ENCODE measurements at places on chromosomes 13 and 19.
A peak's percentile ranks its signal among the peaks of the same experiment; 100 is the strongest.

- DNase-seq = peak; percentile 73
Observed at GRCh38 chr19:1361601-1362386, 21.9 kb upstream of the NDUFS7 start.

DNA sequence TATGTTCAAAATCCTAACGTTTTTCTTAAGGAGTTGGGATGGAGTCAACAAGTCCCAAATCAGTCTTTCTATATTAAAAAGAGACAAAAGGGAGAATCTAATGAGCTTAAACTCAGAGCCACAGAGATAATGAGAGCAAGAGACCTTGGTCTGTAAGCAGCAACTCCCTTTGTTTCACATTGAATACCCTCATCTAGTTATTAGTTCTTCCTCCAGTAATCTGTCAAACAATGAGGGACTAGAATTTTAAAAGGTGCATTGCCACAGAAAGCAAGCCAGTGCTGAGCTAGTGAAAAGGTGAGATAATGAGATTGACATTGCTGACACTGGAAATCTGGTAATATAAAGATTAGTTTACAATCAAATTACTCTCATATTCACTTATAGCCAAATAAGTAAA lies 718.6 kb downstream of the DACH1 start:
- DNase-seq = no peak

- no peak for DNase-seq
Observed at GRCh38 chr19:34573226-34573864, 91.8 kb downstream of the WTIP start.

DNA sequence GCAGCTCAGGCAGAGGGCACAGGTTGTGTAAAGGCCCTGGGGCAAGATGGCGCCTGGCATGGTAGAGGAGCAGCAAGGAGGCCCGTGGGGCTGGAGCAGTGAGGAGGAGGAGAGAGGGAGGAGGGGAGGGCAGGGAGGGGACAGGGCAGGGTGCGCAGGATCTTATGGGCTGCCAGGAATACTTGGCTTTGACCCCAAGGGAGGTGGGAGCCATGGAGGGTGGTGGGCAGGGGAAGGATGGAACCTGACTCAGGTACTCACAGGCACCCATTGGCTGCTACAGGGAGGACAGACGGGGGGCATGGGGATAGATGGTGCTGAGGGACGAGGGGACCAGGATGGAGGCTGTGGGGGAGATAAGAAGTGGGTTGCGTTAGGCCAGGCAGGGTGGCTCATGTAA lies 3.3 kb downstream of the TNFAIP8L1 start:
- no peak for DNase-seq

DNA sequence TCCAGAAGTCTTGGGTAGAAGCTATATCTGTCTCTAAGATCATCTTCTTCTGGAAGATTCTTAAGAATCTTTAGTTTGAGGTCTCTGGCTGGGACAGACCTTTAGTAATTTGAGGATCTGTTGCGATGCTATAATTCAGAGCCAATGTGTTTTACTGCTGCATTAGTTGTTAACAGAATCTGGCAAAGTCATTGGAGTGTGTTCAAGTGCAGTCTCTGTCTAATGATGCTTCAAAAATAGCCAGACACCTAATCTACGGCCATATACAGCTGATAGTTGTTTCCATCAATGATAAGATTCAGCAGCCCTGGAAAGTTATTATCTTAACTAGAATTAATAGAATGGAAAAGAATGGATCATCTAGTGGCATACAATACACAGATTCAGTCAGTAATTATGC lies 72.6 kb downstream of the CDK8 start:
- no peak for DNase-seq

- DNase-seq = peak; percentile 65
Observed at GRCh38 chr13:45162821-45163220, 38.0 kb downstream of the KCTD4 start.

DNA sequence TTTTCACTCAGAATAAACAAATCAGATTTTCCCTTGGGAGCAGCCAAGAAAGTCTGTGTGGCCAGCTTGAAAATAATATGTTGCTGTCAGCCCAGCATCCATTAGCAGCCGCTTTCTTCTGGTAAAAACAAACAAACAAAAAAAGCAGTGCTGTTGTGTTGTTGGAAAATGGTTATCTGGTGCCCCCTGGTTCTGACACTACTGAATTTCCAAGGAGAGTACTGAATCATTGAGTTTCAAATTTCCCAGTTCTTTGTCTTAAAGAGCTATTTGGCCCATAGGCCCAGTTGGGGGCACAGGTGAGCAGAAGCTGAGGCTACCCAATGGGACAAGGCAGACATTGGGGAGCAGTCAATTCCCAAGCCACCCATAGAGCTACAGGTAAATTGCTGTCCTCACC lies 995.9 kb downstream of the UQCRFS1 start:
- no peak for DNase-seq

GRCh38 chr19:29268103-29268502 lies 55.2 kb upstream of the UQCRFS1 start:
- DNase-seq = no peak

- no peak for DNase-seq
Observed at GRCh38 chr13:25064396-25064795, 31.5 kb upstream of the PABPC3 start.

DNA sequence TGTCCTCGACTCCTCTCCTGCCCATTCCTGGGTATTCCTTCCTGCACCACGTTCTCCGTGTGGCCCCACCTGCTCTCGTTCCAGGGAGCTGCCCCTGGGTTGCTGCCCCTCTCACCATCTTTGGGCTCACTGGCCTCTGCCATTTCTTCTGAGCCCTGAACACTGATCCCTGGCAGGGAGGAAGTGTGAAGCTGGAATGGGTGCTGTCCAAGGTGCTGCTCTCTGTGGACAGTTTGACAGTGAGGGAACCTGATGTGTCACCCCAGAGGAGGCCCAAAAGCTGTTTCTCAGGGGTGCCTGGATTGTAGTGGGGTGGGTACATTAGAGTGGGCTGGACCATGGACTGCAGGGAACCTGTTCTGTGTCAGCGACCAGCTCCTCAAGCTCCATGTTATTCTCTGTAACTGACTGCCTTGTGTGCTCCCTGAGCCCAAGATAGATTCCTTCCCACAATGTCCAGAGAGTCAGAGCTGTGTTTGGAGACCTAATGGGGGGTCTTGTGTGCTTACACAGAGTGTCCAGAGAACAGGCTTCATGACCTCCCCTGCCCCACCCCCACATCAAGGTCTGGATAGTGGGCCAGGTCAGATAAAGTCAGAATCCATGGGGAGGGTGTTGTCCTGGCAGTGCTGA lies 7.2 kb upstream of the CEACAM8 start:
- DNase-seq = peak; percentile 47

GRCh38 chr13:67772807-67773453 lies 542.8 kb upstream of the PCDH9 start:
- DNase-seq = no peak

DNA sequence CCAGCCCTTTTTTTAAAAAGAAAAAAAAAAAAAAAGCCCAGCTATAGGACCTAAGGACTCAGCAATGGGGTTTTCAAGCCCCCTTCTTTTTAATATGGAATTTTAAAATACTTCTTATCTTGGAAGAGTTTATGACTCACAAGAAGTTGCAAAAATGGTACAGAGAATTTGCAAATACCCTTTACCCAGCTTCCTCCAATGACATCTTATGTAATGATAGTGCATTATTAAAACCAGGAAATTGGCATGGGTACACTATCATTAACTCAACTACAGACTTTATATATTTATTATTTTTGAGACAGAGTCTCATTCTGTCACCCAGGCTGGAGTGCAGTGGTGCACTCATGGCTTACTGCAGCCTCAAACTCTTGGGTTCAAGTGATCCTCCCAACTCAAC lies 16.1 kb downstream of the TMEM38A start:
- DNase-seq = no peak

GRCh38 chr13:38167164-38167822 lies 182.4 kb upstream of the UFM1 start:
- no peak for DNase-seq

GRCh38 chr19:51034704-51035103 lies at the start of gene KLK12:
TSS of gene KLK12 (minus strand) at chr19:51035002. CDS start at chr19:51034621, 381 bp downstream.
- DNase-seq = no peak

- DNase-seq = no peak
Observed at GRCh38 chr13:56515441-56515840, 625.3 kb upstream of the PRR20A start.

DNA sequence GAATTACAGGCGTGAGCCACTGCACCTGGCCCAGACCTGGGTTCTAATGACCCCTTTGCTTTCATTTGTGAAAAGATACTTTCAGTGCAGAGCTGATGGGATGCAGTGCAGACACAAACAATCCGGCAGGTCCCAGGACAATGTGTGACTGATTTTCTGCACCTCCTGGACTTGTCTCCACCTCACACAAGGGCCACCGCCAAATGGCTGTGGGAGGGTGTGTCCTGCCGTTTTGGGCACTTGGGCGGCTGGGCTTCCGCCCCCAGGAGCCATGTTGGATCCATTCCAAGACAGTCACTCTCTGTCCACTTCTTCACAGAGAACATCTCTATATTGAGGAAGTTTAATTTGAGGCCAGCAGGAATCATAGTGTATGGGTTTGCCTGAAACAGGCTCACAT lies 112.3 kb upstream of the ZNF507 start:
- DNase-seq = no peak

- no peak for DNase-seq
Observed at GRCh38 chr19:35973487-35973886, 21.5 kb upstream of the SDHAF1 start.

DNA sequence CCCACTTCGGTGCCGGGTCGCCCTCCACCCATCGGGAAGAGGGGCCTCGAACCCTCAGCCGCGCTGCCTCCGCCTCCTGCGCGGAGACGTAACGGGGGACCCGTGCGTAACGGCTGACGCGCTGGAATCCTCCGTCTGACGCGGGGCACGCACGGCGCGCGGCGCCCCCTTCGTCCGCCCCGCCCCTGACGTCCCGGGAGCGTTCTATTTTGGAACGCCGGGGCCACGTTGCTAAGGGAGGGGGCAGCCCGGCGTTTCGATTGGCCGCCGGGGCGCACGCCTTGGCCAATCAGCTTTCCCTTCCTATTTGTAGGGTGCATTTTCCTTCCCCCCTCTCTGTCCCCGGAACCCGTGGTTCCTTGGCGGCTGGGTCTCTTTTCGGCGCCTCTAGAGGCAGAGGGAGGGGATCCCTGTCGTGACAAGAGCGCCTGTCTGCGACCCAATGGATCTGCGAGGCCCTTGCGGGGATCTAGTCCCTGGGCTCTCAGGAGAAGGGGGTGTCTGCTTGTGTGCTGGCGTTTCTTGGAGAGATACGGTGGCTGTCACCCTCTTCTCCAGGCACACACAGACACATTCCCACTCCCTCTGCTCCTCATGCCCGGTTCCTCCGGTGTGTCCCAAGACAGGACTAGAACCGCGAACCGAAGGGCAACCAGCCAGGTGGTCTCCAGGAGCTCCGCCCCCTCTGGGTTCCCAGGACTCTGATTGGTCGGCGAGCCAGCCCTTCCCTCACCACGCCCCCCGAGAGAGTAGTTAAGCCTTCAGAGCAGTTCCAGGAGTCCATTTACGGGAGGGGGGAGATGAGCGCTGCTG lies 1.5 kb downstream of the FOSB start:
- peak; percentile 85 for DNase-seq

GRCh38 chr13:112443191-112443994 lies 67.2 kb downstream of the SPACA7 start:
- DNase-seq = no peak

DNA sequence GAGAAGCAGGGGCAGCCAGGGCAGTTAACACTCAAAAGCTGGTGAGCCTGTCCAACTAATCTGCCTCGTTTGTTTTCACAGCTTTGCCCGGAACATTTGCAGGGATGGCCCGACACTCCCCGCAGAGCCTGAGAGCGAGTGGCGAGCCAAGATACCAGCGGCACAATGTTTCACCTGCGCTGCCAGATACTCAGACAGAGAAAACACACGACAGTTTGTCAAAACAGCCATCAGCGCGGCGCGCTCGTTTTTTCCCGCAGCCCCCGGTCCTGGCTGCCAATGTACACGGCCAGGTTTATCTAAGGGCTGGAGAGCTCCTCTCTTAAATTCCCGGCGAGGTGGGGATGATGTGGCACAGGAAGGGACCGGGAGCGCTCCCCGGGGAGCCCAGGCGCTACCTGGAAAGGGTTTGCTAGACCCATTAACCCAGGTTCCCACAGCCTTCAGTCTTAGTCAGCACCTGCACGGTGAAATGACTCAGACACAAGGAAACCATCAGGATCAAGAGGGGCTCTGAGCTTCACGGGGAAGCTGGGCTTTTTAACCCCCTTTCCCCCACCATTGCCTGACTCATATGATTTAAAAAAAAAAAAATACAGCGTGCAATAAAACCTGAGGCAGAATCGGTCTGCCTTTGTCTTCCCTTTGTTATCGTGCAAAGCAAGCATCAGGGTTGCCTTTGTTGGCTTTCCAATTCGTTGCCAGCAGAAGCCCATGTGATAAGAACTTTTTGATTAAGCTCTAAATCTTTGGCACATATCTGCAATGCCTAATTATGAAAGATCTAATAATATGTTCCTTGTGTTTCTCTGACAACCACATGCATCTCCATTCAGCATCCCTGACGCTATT lies 186.2 kb downstream of the EFNB2 start:
- no peak for DNase-seq

DNA sequence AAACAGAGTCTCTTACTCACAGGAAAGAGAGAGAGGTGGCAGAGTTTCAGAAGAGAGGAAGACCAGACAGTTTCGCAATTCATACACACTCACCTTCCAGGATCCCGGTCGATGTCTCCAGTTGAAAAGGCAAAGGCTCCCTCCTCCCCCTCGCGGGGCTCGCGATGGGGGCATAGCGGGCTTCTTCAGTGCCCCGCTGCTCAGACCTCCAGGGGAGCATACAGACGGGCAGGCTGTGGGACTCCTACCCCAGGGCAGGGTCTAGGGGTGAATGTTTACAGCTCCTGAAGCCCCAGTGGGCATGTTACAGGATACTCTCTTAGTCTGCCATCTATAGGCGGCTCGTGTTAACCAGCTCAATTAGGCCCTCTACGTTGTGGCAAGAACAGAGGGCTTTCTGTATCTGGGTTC lies 139.2 kb downstream of the SLITRK5 start:
- DNase-seq = no peak

- no peak for DNase-seq
Observed at GRCh38 chr19:2490659-2491058, 14.7 kb downstream of the GADD45B start.

All from hepatic stellate cell (primary cell).